DMS 273 treated with DMSO at 0.1 percent for 48 hours (cell line): ENCODE measurements at places on chromosomes 2 and 18.

DNA sequence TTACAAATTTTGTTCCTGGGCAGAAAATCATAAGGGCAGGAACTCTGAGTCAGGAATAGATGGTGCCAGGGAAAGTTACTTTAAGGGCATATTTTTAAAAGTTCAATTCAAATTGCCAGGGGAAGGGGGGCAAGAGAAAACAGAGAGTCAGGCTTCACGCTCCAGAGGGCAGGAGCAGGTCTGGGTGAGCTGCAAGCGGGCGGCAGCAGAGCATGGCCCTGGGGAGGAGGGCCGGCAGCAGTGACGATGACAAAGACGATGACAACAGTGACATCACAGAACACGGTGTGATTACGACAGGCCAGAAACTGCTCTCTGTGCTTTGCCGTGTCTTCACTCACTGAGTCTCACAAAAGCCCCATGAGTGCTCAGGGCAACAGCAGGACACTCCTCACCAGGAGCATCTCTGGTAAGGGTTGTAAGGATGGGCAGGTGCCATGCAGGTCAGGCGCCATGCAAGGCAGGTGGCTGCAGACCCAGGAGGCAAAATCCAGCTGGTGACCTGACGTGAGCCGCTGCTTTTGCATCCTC lies 23.3 kb downstream of the CHST10 start:
- no peak for DNase-seq

- peak; percentile 95 for DNase-seq
These were observed 131.5 kb downstream of the MAIP1 start for GRCh38 chr2:200086911-200087310.

DNA sequence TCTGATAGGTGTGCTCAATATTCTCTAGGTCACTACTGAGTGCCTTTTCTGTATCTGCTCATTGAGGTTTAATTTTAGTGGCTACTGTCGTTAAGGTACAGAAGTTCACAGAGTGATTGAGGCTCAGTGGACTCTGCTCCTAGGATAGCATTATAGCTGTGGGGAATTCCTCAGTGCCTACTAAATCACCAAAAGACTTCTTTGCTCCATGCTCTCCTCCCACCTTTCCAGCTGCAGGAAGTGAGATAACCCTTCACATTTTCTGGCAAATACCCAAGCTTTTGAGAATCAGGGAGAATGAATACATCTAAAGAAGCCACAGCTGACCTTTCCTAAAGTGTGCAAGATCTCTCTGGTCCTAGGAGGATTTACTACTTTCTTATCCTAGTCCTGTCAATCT lies 95.2 kb upstream of the FSIP2 start:
- no peak for DNase-seq

DNA sequence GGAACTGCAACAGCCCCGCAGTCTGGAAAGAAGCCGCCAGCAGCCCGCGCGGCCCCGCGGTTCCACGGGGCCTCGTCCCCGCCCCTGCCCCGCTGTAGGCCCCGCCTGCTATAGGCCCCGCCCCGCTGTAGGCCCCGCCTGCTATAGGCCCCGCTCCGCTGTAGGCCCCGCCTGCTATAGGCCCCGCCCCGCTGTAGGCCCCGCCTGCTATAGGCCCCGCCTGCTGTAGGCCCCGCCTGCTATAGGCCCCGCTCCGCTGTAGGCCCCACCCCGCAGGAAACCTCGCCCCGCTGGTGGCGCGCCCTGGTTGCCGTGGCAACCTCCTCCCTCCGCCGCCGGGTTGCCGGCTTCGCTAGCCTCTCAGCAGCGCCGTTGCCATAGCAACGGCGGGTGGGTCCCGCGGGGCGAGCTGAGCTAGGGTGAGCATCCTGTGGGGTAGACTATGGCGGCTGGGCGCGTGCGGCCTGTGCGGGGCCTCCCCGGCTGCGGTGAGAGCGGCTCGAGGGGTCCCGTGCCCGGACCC lies 12.2 kb upstream of the KIF1A start:
- DNase-seq, result peak; percentile 75

- no peak for DNase-seq
These were observed 7.6 kb downstream of the ESPNL start for GRCh38 chr2:238107525-238108422.
